ENCODE measurements at places on chromosomes 11 and 22. TPM values are rescaled to one million over a fixed set of nuclear protein-coding genes. Genes with fewer than 3 reads are reported as not detected.

CLDN5 gene
- 1,341 TPM for total RNA-seq

GRCh38 chr22:35605851-35606481 lies 11.2 kb downstream of the MB start:
- DNase-seq = no peak

DNA sequence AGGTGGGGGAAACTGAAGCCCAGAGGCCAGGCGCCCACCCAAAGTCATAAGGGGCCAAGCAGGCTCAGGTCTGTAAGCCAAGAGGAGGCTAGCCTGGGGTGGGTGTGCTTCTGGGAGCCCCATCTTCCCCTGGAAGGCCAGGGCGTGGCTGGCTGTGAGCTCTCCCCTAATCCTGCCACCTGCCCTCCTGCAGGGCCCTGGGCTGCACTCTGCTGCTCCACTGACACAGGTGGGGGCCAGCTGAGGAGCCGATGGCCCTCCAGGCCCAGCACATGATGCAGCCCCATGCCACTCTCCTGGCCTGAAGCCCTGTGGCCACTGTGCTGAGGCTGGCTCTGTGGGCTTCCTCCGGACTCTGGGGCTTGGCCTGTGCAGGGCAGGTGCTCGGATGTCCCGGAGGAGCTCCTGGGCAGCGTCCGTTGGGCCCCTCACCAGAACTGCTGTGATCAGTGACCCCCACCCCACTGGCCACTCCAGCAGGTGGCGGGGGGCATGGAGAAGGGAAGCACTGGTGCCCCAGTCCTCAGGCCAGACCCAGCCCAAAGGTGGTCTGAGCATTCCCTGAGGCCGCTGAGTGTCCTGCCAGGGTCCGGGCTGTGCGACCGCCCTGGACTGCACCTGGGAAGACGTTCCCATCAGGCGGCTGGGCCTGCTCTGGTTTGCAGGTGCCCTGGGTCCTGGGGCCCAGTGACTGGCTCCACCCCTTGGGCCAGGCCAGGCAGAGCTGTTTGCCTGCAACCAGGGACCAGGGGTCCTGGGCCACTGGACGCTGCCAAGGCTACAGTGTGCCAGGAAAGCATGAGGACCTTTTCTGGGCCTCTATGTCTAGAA lies 8.5 kb downstream of the PIM3 start:
- no peak for DNase-seq

DNA sequence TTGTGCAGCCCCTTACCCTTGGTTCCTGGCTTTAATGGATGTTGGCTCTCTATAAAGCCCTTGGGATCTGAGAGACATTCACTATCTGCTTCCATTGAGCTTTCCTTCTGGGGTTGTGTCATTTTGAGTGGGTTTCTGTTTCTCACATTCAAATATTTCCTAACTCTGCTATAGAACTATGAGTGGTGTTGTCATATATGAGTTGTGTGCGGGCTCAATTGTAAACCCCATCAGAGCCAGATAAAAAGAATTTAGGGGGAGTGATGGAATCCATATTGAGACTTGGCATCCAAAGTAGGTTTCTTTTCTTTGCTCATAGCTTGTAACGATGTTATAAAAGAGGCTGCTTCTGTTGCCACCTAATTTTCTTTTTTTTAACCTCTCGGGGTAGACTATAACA lies 41.8 kb upstream of the SPON1 start:
- no peak for DNase-seq

DNA sequence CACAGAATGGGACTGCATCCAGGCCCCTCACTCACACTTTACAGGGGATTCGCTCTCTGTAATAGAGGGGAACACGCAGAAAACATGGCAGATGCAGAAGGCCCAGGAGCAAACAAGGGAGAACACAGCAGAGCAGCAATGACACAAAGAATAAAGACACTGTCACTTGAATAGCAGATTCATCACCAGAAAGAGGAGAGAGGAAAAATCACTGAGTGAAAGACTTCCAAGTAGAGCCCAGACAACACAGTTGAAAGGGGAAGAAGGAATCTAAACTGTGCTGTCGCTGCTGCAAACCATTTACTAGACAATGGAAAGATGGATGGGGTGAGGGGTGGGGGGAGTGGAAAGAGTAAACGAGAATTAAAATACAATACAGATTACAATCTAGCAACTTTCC lies 28.8 kb upstream of the RAPSN start:
- DNase-seq = no peak

- DNase-seq = no peak
Observed at GRCh38 chr11:78397398-78397797, 20.2 kb downstream of the GAB2 start.

LGALS12 gene
- not detected for total RNA-seq

- DNase-seq = no peak
Observed at GRCh38 chr11:10573028-10573427, 4.6 kb upstream of the LYVE1 start.

DNA sequence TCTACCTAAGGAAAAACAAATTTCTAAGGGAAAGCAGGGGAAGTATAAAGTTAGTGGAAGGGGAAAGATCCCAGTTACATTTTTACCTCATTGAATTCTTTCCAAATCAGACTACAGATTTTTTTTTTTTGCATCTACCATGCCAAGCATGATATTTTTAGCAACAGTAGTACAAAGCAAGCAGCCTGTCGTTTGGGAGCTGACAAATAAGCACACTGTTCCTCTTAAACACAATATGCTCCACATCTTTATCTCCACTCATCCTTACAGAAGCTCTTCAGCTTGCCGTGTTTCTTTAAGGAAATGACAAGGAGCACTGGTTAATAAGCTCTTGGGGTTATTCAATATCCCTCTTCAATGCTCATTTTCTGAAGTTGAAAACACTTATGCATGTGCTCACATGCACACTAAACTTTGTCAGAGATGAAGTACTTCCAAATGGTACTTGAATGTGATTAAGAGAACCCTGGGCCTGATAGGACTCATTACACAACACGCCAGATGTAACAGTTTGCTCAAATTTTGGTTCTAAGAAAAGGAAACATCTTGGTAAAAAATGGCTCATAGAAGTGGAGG lies 53.8 kb downstream of the PAX6 start:
- DNase-seq = no peak

PRR5L gene
- total RNA-seq = 30.3 TPM

GRCh38 chr22:44401783-44402110 lies 89.0 kb upstream of the SHISAL1 start:
- no peak for DNase-seq

- DNase-seq = peak; percentile 62
Observed at GRCh38 chr11:72752088-72752914, at the start of gene ARAP1. Gene ARAP1, minus strand, starts transcription at chr11:72752408. Its CDS starts 25,280 bp downstream, at chr11:72727128.

GRCh38 chr22:37822079-37822833 lies 926 bp upstream of the GALR3 start:
- DNase-seq = no peak

PANX3 gene
- total RNA-seq = not detected

OR52E8 gene
- total RNA-seq = not detected

DNA sequence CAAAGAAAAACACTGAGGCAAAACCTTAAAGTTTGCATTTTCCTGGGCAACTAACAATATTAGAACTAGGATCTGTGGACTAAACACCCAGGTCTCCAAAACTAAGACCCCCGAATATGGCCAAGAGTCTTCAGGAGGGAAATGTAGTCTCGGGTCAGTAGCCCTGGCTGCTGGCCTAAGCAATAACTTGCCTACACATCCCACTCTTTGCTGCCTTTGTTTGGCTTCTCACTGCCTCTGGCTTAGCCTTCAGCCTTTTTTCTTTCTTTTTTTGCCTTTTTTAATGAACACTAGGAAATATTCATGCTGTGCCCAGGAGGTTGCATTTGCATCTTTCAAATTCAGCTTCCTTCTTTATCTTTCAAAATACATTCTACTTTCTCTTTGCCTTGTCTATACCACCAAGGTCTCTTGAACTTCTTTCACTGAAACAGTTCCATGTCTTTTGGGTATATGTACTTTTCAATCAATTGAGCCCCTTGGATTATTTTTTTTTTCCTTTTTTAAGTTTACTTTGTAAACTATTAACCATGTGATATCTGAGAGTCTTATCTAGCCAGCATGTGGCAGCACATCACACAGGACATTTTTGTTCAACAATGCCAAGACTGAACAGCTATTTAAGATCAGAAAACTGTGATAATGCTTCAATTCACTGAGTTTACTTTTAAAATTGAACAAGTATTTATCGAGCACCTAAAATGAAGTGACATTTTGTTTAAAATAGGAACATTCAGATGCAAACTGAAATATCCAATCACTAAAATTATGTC lies 165.0 kb upstream of the TRPC6 start:
- DNase-seq = no peak

GRCh38 chr11:41206388-41206787 lies 253.1 kb downstream of the LRRC4C start:
- no peak for DNase-seq

- DNase-seq = no peak
Observed at GRCh38 chr22:26781062-26781461, 123.7 kb downstream of the MIAT start.

SLC22A8 gene
- total RNA-seq = not detected

- no peak for DNase-seq
Observed at GRCh38 chr11:120261931-120262330, 22.0 kb downstream of the POU2F3 start.

POTEH gene
- total RNA-seq = not detected

DNA sequence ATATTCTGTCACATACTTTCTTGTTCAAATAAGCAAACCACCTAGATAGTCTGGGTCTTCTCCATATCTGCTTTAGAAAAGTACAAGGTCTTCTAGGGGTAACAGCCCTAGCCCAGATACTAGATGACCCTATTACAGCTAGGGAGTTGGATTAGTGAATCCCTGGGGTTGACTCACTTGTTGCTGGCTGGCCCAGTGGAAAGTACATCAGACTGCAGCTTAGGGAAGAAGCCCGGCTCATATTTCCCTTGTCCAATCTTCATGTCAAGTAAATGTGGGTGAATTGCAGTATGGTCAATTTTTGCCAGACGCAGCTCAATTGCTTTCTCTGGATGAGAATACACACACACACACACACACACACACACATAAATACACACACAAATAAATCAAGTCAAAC lies 79.1 kb upstream of the SCUBE2 start:
- DNase-seq = peak; percentile 44

GRCh38 chr11:35815556-35816315 lies 128.1 kb upstream of the LDLRAD3 start:
- no peak for DNase-seq

DNA sequence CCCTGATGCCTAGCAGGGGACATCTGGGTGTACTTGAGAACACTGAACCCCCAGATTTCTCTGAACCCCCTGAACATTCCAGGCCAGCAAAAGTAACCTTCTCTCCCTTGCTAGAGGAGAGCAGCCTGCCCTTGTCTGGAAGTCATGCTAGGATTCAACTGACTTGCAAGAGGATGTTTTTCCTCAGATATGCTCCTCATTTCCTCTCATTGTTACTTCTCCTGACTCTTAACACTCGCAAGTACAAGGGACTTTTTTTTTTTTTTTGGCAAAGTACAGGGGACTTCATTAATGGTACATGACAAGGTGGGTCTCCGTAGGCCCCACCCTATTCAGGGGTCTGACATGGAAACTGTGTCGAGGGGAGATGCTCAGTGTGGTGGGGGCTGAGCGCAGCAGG lies 6.3 kb upstream of the MCHR1 start:
- peak; percentile 82 for DNase-seq

DNA sequence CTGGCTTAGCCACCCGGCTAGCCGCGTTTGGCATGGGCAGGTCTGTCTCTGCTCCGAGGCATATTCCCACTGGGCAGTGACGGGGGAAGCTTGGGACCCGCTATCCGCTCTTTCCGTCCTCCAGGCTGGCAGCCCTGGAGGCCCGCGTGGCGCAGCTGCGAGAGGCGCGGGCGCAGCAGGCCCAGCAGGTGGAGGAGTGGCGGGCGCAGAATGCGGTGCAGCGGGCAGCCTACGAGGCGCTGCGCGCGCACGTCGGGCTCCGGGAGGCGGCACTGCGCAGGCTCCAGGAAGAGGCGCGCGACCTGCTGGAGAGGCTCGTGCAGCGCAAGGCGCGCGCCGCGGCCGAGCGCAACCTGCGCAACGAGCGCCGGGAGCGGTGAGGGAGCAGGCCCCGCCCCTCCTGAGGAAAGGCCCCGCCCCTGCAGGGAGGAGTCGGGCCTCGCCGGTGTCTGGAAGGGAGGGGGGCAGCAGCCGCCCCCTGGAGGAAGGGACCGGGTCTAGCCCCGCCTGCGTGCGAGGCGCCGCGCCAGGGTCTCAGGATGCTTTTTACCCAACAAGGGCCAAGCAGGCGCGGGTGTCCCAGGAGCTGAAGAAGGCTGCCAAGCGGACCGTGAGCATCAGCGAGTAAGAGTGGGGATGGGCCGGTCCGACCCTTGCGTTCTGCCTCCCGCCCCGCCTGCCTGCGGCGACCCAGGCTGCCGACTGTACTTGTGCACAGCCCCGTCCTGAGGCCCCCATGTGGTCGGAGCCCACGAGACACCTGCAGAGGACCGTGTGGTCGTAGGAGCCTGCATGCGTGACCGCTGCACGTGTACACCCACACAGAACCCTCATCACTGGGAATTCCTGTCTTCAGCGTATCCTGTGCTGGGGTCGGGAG lies 7.9 kb downstream of the ATG16L2 start:
- peak; percentile 93 for DNase-seq

DNA sequence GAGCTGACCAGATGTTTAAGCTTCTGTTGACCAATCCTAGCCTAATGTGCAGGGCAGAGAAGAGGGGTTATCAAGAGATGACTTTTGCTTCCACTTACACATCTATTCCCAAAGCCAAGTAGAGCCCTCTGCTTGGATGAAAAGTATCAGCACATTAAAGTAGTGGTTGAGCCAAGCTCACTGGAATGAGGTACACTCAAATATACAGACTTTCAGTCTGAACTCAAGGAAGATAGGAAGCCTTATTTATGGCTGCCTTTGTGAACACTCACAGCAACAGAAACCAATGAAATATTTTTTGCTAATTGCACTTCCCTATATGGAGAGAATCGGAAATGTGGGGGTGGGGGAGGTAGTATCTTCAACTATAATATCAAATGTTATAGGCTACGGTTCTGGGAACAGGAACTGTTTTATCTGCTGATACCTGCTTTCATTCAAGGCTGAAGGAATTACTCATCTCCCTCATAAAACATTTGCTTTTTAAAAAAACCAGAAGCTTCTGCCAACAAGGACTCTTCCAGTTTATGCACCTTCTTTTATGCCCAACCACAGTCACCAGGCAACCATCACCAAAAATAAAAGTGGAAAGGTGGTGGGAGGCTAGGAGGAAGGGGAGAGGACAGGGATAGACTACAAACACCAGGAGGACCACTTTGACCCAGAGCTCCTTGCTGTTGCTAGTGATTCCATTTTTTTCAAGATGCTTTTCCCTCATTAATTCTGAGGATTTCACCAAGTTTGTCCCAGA lies 91.2 kb downstream of the CLPB start:
- no peak for DNase-seq

GRCh38 chr22:39369186-39369585 lies 19.4 kb downstream of the SYNGR1 start:
- DNase-seq = no peak

CSF2RB gene
- 7.1 TPM for total RNA-seq

DNA sequence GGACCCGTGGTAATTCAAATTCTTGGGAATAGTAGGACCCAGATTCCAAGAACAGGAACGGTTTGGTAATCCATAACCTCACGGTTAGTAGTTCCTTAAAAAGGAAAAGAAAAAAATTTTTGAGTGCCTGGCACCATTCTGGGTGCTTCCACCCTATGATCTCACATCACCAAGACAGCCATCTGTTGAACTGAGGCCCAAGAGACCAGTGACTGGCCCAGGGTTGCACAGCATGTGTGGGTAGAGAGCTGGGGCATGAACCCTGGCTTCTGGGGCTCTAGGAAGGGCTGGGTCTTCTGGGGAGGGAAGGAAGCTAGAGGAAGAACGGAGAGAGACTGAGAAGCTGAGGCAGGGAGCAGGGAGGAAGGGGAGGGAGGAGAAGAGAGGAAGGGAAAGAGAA lies 4.7 kb upstream of the SPI1 start:
- no peak for DNase-seq

NTM gene
- 0.09 TPM for total RNA-seq

- peak; percentile 94 for DNase-seq
Observed at GRCh38 chr22:25120761-25121212, 78.9 kb upstream of the CRYBB3 start.

FOSL1 gene
- 4.9 TPM for total RNA-seq

TNNT3 gene
- total RNA-seq = not detected

All from dermis blood vessel endothelial cell (primary cell).